ENCODE measurements at places on chromosomes 5 and 9. TPM values are rescaled to one million over a fixed set of nuclear protein-coding genes. Genes with fewer than 3 reads are reported as not detected.

Gene MAP1B
- polyA plus RNA-seq, result 24.0 TPM

GRCh38 chr9:90007516-90008440, 403.0 kb downstream of the GADD45G start:
- DNase-seq, result no peak

DNA sequence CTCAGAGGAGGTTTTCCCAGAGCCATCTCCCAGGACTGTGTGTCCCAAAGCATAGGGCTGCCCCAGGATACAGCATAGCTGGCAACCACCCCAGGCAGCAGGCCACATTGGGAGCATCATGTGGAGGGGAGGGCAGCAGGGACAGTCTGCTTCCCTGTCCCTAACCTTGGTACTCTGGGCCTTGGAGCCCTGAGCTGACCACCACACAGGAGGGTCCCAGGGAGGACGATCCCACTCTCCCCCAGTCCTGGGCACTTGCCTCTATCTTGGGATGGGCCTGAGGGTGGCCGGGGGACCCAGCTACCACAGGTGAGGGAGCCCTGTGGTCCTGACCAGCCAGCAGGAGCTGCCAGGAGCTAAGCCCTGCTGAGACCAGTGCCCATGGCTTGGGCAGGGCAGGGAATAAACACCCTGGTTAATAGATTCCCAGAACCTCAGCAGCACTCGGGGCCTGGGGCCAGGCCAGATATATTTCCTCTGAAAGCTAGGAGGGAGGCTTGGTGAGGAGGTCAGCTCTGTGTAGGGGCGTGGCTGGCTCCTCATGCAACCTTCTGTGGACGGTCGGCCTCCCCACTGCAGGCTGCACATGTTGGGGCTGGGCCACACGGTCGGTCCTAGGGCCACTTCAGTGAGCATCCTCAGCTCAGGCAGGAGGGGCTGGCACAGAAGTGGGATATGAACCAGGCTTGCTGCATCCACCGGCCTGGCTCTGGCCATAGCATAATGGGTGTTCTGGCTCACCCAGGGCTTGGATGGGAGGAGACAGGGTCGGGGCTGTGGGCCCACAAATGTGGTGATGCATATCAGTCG, 4.2 kb downstream of the NINJ1 start:
- DNase-seq, result no peak

DNA sequence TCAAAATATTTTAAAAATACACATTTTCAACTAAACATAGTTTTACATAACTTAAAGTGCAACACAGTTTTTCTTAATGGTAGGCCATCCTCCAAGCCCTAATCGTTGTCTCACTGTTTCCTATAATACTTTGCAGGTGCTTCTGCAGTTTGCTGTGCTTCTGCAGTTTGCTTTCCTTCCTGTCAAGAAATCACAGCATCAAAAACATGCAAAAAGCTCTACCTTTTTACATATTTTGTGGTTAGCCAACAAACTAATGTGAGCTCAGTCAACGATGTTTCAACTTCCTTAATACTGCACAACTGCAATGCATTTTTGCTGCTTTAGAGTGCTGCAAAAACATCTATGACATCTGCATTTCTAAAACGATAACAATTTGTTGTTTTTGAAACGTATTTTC, 25.2 kb downstream of the EMB start:
- DNase-seq, result no peak

All from left lung (tissue), 14 donors.